Sigmoid colon (tissue), 7 donors: ENCODE measurements at places on chromosomes 5 and 9. TPM values are rescaled to one million over a fixed set of nuclear protein-coding genes. Genes with fewer than 3 reads are reported as not detected.

- peak; percentile 52 for DNase-seq
These were observed 28.1 kb upstream of the OBP2B start for GRCh38 chr9:133237035-133237731.

DNA sequence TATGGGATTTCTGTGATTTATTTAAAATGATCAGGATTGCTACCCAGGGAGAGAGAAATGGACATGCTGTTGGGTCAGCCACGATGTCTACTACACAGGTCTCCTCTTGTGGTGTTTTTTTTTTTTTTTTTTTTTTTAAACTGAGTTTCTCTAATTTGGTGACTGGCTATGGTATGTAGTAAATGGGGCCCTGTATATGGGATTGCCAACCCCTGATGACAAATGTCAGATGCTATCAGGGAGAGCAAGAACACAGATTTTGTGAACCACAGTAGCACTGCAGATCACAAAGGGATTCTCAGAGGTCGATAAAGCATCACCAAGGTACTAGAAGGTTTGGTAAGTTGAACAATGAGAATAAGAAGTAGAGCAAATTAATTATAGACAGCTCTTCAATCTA, 16.5 kb upstream of the TNFAIP8 start:
- no peak for DNase-seq

- DNase-seq, result no peak
These were observed 2.1 kb downstream of the RNF145 start for GRCh38 chr5:159207222-159207685.

GRCh38 chr5:82613891-82614290, 335.7 kb upstream of the RPS23 start:
- DNase-seq, result no peak

GRCh38 chr5:148859703-148860102, 33.3 kb downstream of the ADRB2 start:
- DNase-seq, result no peak

GRCh38 chr9:114861922-114862605, 56.2 kb upstream of the TNFSF15 start:
- DNase-seq, result no peak

DNA sequence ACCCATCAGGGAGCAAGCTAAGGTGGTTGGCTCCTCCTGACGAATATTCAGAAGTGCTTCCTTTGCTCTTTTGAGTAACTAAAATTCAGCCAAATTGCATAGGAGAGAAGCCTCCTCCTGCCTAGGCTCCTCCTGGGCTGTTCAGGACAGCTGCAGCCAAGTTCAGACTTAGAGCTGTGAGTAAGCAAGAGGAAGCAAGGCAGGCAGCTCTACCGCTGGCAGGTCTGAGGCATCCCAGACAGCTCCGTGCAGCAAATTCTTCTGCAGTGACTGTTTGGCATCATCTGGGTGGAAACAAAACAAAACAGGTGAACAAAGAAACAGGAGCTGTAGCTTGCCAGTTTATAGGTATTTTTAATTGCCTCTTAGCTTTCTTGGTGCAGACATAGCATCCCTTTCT, 421.0 kb downstream of the GADD45G start:
- no peak for DNase-seq

DNA sequence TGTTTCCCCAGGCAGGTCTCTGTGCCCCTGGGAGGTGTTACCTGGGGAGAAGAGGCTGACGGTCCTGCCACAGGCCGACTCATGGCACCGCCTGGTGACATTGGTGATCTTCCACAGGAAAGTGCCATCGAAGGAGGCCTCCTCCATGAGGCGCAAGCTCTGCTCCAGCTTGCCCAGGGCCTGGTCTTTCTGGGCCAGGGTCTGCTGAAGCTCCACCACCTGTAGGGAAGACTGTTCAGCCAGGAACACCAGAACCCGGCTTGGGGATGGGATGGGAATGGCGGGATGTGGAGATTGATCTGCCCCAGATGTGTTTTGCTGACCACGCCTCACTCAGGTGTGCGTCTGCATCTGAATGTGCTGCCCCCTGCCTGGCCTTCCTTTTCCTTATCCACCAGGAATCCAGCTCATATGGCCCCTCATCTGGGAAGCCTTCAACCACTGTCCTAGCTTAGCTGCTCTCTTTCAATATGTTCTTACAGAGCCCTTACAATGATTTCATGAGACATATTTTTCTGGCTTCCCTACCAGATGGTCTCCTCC, 15.2 kb downstream of the TRAF1 start:
- no peak for DNase-seq

GRCh38 chr5:176716320-176716719, 69.0 kb downstream of the TSPAN17 start:
- DNase-seq, result no peak

DNA sequence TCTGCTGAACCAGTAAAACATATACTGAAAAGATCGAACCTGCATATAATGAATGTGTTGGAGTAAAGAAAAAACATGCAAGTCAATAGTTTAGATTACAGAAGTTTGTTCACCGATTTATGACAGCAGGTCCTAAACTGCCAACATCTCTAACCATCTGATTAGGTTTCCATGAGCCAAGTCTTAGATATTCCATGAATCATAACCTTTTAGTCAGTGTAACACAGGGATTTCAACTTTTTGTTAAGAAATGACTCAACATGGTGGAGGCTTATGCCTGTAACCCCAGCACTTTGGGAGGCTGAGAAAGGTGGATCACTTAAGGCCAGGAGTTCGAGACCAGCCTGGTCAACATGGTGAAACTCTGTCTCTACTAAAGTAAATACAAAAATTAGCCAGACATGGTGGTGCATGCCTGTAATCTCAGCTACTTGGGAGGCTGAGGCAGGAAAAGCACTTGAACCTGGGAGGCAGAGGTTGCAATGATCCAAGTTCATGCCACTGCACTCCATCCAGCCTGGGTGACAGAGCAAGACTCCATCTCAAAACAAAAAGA, 38.7 kb downstream of the APC start:
- no peak for DNase-seq

DNA sequence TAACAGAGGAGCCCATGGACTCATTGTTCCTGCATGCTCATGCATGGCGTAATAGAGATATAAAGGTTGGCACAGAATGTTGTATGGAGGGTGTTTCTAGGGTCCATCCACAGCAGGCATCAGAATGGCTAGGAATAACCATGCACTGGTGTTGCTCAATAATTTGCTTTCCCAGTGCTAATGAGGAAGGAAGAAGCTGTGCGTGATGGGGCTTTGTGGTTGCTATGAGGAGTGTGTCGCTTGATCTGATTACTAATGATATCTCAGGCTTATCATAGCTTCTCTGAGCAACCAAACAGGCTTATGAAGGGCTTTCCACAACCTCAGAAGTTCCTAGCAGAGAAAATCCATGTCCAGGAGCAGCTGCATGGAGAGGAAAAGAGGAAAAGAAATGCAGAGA, 151.3 kb upstream of the TRPC7 start:
- no peak for DNase-seq

DNA sequence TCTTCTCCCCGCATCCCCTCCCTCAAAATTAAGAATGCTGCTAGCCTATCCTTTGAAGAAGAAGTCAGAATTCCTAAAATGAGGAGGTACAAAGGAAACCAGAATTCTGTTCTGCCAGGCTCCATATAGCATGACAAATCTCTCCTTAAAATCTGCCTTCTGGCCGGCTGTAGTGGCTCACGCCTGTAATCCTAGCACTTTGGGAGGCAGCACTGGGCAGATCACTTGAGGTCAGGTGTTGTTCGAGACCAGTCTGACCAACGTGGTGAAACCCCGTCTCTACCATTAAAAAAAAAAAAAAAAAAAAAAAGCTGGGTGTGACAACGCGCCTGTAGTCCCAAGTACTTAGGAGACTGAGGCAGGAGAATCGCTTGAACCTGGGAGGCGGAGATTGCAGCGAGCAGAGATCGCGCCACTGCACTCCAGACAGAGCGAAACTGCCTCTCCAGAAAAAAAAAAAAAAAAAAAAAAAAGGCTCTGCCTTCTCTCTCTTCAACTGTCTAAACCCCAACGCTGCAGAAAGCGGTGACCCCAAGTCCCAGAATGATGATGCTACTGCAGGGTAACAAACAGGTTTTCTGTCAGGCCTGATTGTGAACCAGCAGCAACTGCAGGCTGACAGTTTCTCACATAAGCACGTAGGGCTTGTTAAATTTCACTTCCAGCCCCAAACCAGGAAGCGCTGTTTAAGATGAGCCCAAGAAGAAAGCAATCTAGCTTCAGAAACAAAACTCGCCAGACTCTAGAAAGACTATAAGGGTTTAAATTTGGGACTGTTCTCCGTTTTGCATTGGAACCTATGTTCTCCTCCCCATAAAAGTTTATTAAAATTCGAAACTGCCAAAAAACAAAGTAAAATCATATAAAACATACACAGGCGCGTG, 963 bp upstream of the CAST start:
- DNase-seq, result peak; percentile 70

DNA sequence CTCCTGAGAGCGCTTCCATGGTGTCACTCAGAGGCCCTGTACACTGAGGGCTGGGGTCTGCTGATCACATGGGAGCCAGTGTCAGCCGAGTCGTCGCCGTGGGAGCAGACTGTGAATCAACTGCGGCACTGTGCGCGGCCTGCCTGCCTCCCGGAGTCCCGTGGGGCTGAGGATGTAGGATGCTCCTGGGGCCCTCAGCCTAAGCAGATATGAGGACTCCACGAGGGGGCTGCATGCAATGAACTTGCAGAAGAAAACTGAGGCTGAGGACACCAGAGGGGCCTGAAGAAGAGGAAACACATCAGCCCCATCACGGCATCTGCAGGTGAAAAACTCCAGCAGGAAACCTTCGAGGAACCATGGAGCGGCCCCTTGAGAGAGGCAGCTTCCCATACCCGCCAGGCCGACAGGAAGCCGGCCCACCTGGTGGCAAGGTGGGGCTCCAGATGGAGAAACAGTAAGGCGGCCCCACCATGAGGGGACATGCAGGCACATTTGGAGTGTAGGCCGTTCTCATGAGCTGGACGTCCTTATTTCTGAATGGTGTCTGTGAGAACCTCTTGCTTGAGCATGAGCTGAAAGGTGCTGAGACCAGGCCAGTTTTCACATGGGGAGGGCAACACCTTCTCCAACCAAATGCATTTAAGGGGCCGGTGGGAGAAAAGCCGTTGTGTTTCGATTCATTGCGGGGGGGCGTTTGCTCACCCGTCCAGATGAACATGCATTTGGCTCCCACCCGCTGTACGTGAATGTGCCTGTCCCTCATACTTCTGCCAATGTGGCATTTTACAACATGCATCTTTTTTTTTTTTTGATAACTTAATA, 35.2 kb upstream of the ADAMTS2 start:
- peak; percentile 50 for DNase-seq

- DNase-seq, result no peak
These were observed 149.5 kb upstream of the DHFR start for GRCh38 chr5:80804332-80804731.

DNA sequence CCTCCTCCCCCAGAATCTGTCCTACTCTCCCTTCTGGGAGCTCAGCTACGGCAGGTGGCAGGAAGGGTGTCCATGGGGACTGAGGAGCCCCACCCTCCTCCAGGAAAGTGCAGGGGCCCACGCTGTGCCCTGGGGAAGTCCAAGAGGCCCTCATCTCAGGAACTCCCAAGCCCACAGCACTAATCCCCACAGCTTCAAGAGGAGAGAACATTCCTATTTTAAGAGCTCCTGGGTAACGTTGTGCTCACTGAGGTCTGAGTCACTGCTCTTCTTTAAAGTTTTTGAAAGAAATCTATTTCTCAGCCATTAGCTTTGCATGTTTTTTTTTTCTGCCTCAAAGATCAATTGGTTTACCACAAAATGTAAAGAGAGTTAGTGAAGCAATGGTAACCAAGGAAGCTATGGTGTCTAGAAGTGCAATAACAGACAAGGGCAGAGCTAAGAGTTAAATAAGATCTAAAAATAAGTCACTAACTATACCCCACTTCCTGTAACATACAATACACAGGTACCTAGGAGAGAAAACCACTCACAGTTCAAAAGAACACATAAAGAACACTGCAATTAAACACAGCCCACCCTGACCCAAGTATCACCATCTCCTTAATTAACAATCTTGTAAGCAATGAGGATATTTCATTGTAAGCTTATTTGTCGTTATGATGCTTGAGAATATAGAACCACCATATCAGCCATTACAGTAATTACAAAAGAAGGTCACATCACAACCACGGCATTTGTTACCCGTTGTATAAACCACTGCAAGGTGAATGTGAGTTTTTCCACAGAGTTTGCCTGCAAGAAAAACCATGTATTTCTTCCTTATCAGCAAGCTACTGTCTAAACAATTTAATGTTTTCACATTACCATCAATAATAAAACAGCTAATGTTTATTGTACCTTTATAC, 382.3 kb upstream of the SLC30A5 start:
- no peak for DNase-seq

DNA sequence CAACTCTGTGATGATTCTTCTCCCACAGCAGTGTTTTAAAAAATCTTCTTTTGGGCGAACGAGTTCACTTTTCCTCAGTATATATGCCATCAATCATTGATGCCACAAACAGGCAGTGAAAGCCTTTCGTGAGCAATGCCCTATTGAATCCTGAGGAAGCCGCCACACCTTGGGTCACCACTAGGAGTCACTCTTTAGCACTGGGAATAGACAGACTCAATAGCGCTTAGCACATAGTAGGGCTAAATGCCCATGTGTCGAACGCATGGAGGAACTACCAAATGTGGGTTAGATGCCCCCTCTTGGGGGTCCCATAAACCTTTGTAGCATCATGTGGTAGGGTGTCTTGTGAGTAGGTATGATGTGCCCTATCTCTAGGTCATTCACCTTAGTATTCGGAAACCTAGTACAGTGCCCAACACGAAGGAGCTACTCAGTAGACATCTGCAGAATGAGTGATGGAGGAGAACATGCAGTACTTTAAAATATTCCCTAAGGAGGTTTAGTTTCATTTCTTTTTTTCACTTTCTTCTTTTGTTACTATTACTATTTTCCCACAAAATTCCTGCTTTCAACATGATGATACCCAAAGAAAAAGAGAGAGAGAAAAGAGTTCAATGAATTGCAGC, 603.7 kb downstream of the BNC2 start:
- DNase-seq, result no peak

GRCh38 chr5:138170299-138170698, 8.1 kb downstream of the BRD8 start:
- DNase-seq, result no peak

Gene NOXA1
- 3.0 TPM for total RNA-seq

Gene PDGFRB
- 79.2 TPM for total RNA-seq

Gene HAPLN1
- total RNA-seq, result not detected

Gene SHISAL2B
- total RNA-seq, result not detected

Gene MARCHF11
- total RNA-seq, result not detected

Gene PKD2L2
- not detected for total RNA-seq

Gene WDR31
- total RNA-seq, result 3.2 TPM

Gene EQTN
- total RNA-seq, result 0.71 TPM
